ENCODE measurements at places on chromosomes 3 and 15.

GRCh38 chr3:108099679-108100428 is 9.0 kb upstream of the CD47 start:
- no peak for DNase-seq

- no peak for DNase-seq
Measured at GRCh38 chr15:101559952-101560351, 70.4 kb upstream of the PCSK6 start.

DNA sequence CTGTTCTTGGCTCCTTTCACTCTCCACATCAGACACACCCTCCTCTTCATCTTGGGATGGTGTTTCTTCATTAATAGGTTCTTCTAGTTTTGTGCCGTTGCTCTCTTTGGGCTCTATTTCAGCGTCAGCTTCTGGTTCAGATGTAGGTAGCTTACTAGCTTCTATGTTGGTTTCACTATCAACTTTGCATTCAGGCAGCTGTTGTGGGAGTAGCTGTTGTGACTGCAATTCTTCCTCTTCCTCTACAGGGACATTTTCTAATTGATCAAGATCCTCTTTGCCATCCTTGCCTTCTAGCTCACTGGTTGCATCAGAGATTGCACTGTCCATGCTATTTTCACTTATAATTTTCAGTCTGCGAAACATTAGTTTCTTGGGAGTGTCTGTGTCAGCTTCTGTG is 80.1 kb downstream of the SETD2 start:
- no peak for DNase-seq

- DNase-seq: no peak
Measured at GRCh38 chr3:14517601-14518431, 22.3 kb downstream of the GRIP2 start.

DNA sequence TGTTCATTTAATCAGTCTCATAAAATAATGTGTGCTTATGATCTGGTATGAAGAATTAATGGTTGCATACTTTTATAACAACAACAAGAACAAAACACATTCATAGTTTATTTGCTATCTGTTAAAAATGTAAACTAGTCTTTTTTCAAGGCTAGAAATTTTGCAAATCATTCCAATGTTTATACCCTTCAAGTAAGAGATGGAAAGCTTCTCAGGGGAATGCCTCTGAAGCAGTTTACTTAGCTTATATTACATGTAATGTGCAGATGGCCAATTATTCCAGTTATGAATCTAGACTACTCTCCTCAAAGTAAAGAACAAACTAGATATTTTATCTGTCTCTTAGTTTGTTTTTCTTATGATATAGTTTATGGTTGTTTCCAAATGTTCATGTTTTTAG is 575.4 kb downstream of the NAALADL2 start:
- DNase-seq: no peak

GRCh38 chr3:170638988-170639387 is 53.1 kb upstream of the SLC7A14 start:
- no peak for DNase-seq

GRCh38 chr3:126264381-126264780 is 84.0 kb upstream of the ALDH1L1 start:
- DNase-seq: no peak

GRCh38 chr15:37375519-37375918 is 275.2 kb upstream of the MEIS2 start:
- DNase-seq: no peak

GRCh38 chr3:170128259-170128976 is 53.1 kb downstream of the PHC3 start:
- no peak for DNase-seq

GRCh38 chr15:90042766-90043529 is 41.8 kb downstream of the ZNF710 start:
- no peak for DNase-seq

Measured in esophagus squamous epithelium (tissue), 5 donors.